ENCODE measurements at places on chromosomes 2 and 18. TPM values are rescaled to one million over a fixed set of nuclear protein-coding genes. Genes with fewer than 3 reads are reported as not detected.

DDX18 gene
- 107 TPM for total RNA-seq

PLEKHA3 gene
- total RNA-seq, result 23.0 TPM

R3HDM1 gene
- 47.7 TPM for total RNA-seq

SLC14A1 gene
- total RNA-seq, result 6.0 TPM

GCG gene
- not detected for total RNA-seq

RABL2A gene
- 11.4 TPM for total RNA-seq

ANKRD29 gene
- not detected for total RNA-seq

MATN3 gene
- not detected for total RNA-seq
